ENCODE measurements at places on chromosomes 12 and 14. TPM values are rescaled to one million over a fixed set of nuclear protein-coding genes. Genes with fewer than 3 reads are reported as not detected.

- no peaks in the 10 kb centered on the region for H3K27me3 ChIP-seq
- peaks cover 35% of the 10 kb centered on the region for H3K4me1 ChIP-seq
- H3K36me3 ChIP-seq, result no peaks in the 10 kb centered on the region
Observed at GRCh38 chr14:93042968-93043940, 72.5 kb downstream of the ITPK1 start.

DNA sequence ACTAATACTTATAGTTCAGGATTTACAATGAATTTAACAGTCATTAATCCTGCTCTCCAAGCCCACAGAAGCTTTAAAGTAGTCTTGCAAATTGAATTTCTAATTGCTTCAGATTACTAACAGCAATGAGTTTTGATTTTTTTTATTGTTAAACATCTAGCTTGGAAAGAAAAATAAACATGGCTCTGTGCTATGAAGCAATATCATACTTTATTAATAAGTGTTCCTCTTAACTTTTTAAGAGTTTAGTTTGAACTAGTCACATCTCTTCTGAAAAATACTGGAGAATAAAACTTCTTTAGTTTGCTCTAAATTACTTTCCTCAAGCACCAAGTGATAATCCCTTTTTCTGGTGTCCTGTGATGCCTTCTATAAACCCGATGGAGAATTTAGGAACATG, 250.2 kb downstream of the TRHDE start:
- H3K27me3 ChIP-seq, result no peaks in the 10 kb centered on the region
- H3K36me3 ChIP-seq, result peaks cover 2% of the 10 kb centered on the region
- no peak for DNase-seq
- no peaks in the 10 kb centered on the region for H3K4me1 ChIP-seq

GRCh38 chr12:65614259-65614889, 209.9 kb upstream of the HMGA2 start:
- H3K36me3 ChIP-seq, result peaks cover 2% of the 10 kb centered on the region
- peaks cover 29% of the 10 kb centered on the region for H3K27me3 ChIP-seq
- DNase-seq, result no peak
- H3K27ac ChIP-seq, result no peak overlapping the region

DNA sequence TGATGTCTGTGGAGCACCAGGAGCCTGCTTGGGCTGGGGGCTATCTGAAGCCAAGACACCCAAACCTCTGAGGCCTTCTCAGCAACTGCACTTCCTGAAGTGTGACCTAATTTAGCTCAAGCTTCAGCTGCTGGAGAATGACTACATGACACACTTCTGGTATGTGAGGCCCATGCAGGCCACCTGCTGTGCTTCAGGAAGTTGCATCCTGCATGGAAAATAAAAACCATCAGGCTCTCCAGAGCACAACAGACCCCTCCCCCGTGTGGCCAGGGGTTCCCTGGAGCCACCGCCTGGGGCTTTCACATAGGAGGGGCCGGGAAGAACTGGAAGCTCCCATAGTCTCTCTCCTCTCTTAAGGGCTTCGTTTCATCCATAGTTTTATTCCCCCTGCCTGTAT, 217.7 kb downstream of the SLC15A4 start:
- no peaks in the 10 kb centered on the region for H3K4me1 ChIP-seq
- H3K27ac ChIP-seq, result no peak overlapping the region
- H3K4me3 ChIP-seq, result no peak overlapping the region
- H3K36me3 ChIP-seq, result no peaks in the 10 kb centered on the region

GRCh38 chr12:12425616-12426015, 68.7 kb downstream of the BORCS5 start:
- peaks cover 33% of the 10 kb centered on the region for H3K36me3 ChIP-seq
- no peaks in the 10 kb centered on the region for H3K27me3 ChIP-seq
- peaks cover 50% of the 10 kb centered on the region for H3K4me1 ChIP-seq
- DNase-seq, result no peak

DNA sequence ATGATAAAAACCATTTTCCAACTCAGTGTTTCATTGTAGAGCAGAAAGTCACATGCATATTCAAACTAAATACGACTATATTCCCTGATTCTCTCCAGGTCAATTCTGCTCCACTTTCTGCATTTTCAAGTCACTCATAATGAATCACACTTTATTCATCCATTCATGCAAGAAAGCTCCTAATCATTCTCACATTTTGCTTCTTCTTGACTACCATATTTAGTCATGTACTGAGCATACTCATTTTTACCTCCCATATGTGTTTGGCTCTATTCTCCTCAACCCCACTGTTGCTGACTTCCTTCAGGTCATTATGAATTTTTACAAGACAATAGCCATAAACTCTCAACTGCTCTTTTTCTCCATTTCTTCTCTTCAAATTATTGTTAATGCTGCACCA, 43.4 kb upstream of the PIK3C2G start:
- H3K4me1 ChIP-seq, result no peaks in the 10 kb centered on the region
- no peak overlapping the region for H3K4me3 ChIP-seq
- H3K27ac ChIP-seq, result no peak overlapping the region

GRCh38 chr14:45587142-45587541, 334.1 kb upstream of the MIS18BP1 start:
- peaks cover 2% of the 10 kb centered on the region for H3K36me3 ChIP-seq
- no peak for DNase-seq
- no peak overlapping the region for H3K4me3 ChIP-seq
- H3K27ac ChIP-seq, result no peak overlapping the region
- H3K4me1 ChIP-seq, result no peaks in the 10 kb centered on the region

DNA sequence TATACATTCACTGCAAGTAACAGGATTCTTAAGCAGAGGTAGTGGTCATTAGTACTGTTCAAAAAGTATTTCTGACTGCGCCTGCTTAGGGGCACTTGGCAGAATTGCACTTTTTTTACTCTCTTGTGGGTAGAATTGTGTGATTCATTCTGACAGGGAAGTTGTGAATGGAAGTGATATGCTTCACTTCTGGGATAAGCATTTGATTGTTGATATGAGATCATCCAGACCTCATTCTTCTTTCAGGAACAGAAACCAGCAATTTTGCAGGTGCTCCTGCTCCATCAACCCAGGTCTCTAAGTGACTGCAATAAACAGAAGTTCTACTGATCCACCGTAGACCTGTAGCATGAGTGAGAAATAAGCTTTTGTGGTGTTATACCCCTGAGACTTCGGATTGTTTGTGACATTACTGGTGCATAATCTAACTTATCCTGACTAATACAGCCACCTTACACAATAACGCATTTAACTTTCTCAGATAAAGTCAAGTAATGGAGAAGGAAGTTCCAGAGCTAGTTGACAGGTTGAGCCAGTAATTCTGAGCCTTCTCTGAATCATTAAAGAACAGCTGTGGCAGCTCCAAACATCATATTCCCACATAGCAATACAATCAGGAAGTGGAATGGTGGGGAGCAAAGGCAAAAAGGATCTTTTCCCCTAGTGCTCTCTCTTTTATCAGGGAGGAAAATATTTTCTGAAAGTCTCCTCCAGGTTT, 387.9 kb downstream of the SYT1 start:
- H3K4me3 ChIP-seq, result no peak overlapping the region
- no peak overlapping the region for H3K27ac ChIP-seq
- H3K36me3 ChIP-seq, result no peaks in the 10 kb centered on the region
- no peaks in the 10 kb centered on the region for H3K4me1 ChIP-seq
- no peak for DNase-seq
- H3K27me3 ChIP-seq, result no peaks in the 10 kb centered on the region

- H3K27ac ChIP-seq, result no peak overlapping the region
- peaks cover 41% of the 10 kb centered on the region for H3K4me1 ChIP-seq
- H3K4me3 ChIP-seq, result no peak overlapping the region
Observed at GRCh38 chr14:50025776-50026175, 90.6 kb downstream of the VCPKMT start.

Gene EPYC
- total RNA-seq, result not detected
